ENCODE measurements at places on chromosomes 4 and X.

DNA sequence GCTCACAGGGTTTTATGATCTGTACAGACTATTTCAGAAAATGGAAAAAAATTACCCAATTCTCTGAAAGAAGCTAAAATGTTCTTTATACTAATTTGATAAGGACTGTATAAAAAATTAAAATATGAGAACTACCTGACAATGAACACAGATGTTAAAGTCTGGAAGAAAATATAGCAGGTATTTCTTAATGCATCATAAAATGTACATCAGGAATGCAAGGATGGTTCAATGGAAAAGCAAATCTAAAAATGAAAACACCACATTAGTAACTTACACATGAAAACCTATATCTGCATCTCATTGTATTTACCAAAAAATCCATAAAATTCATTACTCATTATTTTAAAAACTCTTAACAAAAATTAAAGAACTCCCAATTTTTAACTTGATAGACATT is 39.4 kb downstream of the ARHGAP6 start:
- no peaks in the 10 kb centered on the region for H3K36me3 ChIP-seq
- no peak for DNase-seq
- no peaks in the 10 kb centered on the region for H3K4me1 ChIP-seq
- no peak overlapping the region for H3K4me3 ChIP-seq
- H3K27me3 ChIP-seq = no peaks in the 10 kb centered on the region

- no peak overlapping the region for H3K27ac ChIP-seq
- H3K4me3 ChIP-seq = no peak overlapping the region
- no peaks in the 10 kb centered on the region for H3K36me3 ChIP-seq
- no peaks in the 10 kb centered on the region for H3K4me1 ChIP-seq
- no peaks in the 10 kb centered on the region for H3K27me3 ChIP-seq
These were observed 102.4 kb upstream of the TMLHE start for GRCh38 chrX:155715141-155715540.

DNA sequence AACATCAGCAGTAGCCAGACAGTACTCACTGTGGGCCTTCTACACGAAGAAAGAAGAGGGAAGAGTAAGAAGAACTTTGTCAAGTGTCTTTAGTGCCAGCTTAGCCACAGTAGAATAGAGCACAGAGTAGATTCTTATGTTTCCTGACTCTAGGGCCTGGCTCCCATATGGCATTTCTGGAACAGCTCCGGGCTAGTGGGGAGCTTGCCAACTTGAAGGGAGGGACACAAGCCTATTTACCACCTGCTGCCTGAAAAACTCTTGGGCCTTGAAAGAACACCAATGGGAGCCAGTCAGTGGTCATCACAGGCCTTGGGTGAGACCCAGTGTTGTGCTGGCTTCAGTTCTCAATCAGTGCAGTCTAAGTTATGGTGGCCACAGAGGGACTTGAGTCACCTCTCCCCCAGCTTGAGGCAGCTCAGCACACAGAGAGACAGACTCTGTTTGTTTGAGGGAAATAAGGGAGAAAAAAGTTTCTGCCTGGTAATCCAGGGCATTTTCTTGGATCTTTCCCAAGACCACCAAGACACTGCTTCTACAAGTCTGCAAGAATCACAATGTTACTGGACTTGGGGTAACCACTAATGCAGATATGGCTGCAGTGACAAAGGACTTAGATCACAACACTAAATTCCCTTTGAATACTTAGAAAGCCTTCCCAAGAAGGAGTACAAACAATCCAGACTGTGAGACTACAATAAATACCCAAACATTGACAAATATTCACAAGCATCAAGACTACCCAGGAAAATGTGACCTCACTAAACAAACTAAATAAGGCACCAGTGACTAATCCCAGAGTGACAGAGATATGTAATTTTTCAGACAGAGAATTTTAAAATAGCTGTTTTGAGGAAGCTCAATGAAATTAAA is 261.0 kb upstream of the NDST3 start:
- H3K27ac ChIP-seq = no peak overlapping the region
- no peaks in the 10 kb centered on the region for H3K4me1 ChIP-seq
- no peak overlapping the region for H3K4me3 ChIP-seq
- no peaks in the 10 kb centered on the region for H3K27me3 ChIP-seq
- DNase-seq = no peak

- DNase-seq = no peak
- H3K36me3 ChIP-seq = no peaks in the 10 kb centered on the region
- no peaks in the 10 kb centered on the region for H3K4me1 ChIP-seq
- no peak overlapping the region for H3K4me3 ChIP-seq
- H3K27ac ChIP-seq = no peak overlapping the region
These were observed 178.6 kb downstream of the NAA11 start for GRCh38 chr4:79147251-79147650.

- H3K4me1 ChIP-seq = no peaks in the 10 kb centered on the region
- no peak overlapping the region for H3K27ac ChIP-seq
- H3K27me3 ChIP-seq = no peaks in the 10 kb centered on the region
- DNase-seq = no peak
- no peak overlapping the region for H3K4me3 ChIP-seq
These were observed 163.8 kb upstream of the PGRMC2 start for GRCh38 chr4:128451270-128451905.

DNA sequence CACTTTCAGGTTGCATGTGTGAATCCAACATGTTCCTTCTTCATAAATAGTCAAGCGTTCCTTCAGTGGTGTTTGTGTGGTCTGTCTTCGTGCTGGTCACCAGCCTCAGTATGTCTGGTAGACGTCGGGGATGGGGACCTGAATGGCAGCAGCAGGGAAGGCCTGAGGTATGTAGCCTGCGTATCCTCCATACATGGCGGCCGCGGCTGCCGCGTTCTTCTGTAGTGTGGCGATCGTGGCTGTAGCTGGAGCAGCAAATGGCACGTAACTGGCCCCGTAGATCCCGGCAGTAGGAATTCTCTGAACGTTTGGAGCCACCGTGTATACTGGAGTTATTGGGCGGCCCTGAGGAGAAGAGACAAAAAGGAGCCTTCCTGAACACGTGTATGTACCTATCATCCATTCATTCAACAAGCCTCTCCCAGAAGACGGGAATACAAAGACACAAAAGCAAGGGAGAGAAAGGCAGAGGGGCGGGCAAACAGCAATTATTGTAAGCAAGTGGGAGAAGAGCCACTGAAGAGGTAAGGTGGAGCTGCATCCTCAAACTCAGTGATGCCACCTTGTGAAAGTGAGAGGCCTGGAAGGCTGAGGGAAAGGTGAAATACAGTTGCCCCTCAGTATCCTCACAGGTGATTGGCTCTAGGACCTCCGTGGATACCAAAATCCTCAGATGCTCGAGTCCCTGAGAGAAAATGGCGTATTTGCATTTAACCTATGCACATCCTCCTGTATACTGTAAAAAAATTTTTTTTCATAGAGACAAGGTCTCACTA is 90.9 kb downstream of the CHRNA9 start:
- H3K4me3 ChIP-seq = no peak overlapping the region
- H3K36me3 ChIP-seq = no peaks in the 10 kb centered on the region
- H3K4me1 ChIP-seq = no peaks in the 10 kb centered on the region
- H3K27me3 ChIP-seq = no peaks in the 10 kb centered on the region

DNA sequence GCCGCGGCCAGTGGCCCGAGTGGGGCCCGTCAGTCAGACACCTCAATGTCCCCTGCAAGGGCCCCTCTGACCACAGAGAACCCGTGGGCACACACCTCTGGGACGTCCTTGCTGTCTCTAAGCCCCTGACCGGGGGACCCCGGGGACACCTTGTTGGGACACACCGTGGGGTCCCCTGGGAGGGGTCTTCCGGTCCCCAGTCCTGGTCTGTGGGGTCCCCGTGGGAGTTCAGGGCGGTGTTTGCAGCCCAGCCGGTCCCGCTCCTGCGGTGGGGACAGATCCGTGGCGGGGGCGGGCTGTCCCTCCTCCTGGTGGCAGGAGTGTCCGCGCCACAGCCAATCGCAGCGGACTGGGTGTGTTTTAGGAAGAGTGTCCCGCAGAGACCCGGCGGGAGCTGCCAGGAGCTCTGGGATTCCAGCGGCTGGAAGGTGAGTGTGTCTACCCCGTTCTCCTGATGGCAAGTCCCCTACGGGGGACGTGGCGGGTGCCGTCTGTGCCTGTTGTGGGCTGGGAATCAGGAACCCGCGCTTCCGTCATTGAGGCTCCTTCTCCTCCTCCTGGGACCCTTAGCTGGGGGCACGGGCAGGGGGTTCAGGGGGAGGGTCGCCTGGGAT is 5.1 kb upstream of the PLCXD1 start:
- H3K4me1 ChIP-seq = no peaks in the 10 kb centered on the region
- peak; percentile 78 for DNase-seq
- H3K27ac ChIP-seq = no peak overlapping the region
- H3K27me3 ChIP-seq = no peaks in the 10 kb centered on the region

GRCh38 chrX:30196322-30196721 is 19.0 kb upstream of the MAGEB2 start:
- no peak overlapping the region for H3K27ac ChIP-seq
- no peak for DNase-seq
- no peak overlapping the region for H3K4me3 ChIP-seq
- no peaks in the 10 kb centered on the region for H3K4me1 ChIP-seq
- no peaks in the 10 kb centered on the region for H3K27me3 ChIP-seq

GRCh38 chrX:28586981-28587551 is at the start of gene IL1RAPL1:
Gene IL1RAPL1, plus strand, starts transcription at chrX:28587446.
- H3K36me3 ChIP-seq = no peaks in the 10 kb centered on the region
- H3K27me3 ChIP-seq = no peaks in the 10 kb centered on the region
- peak within 1 kb of the TSS; percentile 34 for H3K27ac ChIP-seq
- no peaks in the 10 kb centered on the region for H3K4me1 ChIP-seq

DNA sequence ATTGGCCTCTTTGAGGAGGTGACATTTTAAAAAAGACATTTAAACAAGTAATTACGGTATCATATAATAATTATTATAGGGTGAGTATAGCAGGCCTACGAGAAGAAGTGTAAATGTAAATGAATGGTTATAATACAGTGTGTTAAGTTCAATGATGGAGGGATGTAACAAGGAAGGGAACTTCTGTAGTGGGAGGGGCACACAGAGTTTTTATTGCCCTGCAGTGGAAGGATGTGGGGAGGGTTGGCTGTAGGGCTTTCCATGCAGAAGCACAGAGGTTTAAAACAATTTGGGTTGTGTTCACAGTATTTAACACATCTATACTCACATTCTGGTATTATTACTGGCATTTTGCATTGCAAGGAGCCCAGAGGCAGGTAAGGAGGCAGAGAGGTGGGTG is 41.1 kb downstream of the AFF1 start:
- H3K27me3 ChIP-seq = no peaks in the 10 kb centered on the region
- H3K27ac ChIP-seq = no peak overlapping the region
- H3K36me3 ChIP-seq = no peaks in the 10 kb centered on the region
- peaks cover 33% of the 10 kb centered on the region for H3K4me1 ChIP-seq

DNA sequence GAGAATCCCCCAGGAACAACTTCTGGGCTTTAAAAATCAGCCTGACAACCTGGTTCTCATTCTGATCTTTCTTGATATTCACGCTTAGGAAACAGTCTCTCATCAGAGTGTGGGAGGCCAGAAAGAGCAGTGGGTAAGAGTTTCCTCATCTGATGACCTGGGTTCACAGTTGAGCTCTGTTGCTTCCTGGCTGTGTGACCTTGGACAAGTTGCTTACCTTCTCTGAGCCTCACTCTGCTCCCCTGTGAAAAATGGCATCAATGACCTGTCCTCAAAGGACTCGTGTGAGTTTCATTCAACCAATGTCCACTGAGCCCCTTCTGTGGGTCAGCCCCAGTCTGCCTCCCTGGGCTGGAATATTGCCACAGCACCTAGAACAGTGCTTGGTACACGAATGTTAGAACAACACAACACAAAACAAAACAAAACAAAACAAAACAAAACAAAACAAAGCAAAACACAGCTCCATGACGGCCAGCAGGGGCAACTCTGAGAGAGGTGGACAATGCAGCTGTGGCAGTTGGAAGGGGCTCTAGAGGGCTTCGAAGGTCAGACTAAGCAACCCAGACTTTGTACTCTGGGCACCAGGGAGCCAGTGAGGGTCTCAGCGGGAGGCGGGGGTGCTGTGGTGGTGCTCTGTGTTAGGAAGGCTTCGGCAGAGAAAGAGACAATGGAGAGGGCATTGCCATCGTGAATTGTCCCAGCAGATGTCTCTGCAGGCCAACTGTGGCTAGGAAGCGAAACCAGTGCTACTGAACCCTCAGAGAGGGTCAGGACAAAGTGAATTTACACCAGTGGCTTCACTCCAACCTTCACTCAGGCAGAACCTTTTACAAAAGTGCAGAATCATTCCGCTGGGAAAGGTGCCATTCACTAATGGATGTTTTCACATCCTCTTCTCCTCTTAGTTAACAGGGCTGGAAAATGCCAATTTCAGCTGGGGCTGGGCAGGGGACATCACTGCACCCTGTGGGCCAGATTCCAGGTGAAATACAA is 14.3 kb upstream of the C4orf50 start:
- DNase-seq = no peak
- no peaks in the 10 kb centered on the region for H3K36me3 ChIP-seq
- H3K4me3 ChIP-seq = no peak overlapping the region
- peaks cover 7% of the 10 kb centered on the region for H3K4me1 ChIP-seq

DNA sequence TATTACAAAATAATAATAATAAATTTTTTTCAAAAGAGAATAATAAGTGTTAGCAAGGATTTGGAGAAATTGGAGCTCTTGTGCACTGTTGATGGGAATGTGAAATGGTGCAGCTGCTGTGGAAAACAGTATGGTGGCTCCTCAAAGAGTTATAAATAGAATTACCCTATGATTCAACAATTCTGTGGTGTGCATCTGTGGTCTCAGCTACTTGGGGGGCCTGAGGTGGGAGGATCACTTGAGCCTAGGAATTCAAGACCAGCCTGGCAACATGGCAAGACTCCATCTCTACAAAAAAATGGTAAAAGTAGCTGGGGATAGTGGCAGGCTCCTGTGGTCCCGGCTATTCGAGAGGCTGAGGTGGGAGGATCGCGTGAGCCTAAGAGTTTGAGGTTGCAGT is 19.6 kb downstream of the MND1 start:
- no peaks in the 10 kb centered on the region for H3K36me3 ChIP-seq
- no peak overlapping the region for H3K27ac ChIP-seq
- H3K4me1 ChIP-seq = no peaks in the 10 kb centered on the region
- no peak overlapping the region for H3K4me3 ChIP-seq
- DNase-seq = no peak

GRCh38 chrX:20715176-20715575 is 448.5 kb upstream of the RPS6KA3 start:
- no peaks in the 10 kb centered on the region for H3K4me1 ChIP-seq
- no peak for DNase-seq
- H3K27ac ChIP-seq = no peak overlapping the region
- no peaks in the 10 kb centered on the region for H3K36me3 ChIP-seq
- no peaks in the 10 kb centered on the region for H3K27me3 ChIP-seq
- H3K4me3 ChIP-seq = no peak overlapping the region

DNA sequence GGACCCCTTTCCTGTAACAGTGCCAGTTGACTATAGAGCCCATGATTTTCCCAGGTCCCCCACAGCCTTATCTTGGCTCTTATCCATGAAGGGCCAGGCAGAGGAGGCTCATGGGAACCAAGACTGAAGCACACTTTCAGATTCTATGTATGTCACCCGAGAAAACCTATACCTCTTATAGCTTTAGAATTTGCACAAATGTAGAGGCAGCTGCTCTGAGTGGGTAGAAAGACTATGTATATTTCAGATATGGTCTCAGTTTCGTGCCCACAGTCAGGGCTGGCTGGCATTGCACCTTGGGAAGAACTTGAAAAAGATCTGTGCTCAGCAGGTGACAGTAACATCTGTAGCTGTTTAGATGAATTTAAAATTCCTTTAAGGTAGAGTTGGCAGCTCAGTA is 8.3 kb upstream of the LNX1 start:
- no peak overlapping the region for H3K4me3 ChIP-seq
- H3K36me3 ChIP-seq = no peaks in the 10 kb centered on the region
- no peak for DNase-seq
- no peaks in the 10 kb centered on the region for H3K27me3 ChIP-seq

Measured in right atrium auricular region (tissue), 2 donors.